Epithelial cell of prostate (primary cell): ENCODE measurements at places on chromosomes 3 and 15.
A peak's percentile ranks its signal among the peaks of the same experiment; 100 is the strongest.

DNA sequence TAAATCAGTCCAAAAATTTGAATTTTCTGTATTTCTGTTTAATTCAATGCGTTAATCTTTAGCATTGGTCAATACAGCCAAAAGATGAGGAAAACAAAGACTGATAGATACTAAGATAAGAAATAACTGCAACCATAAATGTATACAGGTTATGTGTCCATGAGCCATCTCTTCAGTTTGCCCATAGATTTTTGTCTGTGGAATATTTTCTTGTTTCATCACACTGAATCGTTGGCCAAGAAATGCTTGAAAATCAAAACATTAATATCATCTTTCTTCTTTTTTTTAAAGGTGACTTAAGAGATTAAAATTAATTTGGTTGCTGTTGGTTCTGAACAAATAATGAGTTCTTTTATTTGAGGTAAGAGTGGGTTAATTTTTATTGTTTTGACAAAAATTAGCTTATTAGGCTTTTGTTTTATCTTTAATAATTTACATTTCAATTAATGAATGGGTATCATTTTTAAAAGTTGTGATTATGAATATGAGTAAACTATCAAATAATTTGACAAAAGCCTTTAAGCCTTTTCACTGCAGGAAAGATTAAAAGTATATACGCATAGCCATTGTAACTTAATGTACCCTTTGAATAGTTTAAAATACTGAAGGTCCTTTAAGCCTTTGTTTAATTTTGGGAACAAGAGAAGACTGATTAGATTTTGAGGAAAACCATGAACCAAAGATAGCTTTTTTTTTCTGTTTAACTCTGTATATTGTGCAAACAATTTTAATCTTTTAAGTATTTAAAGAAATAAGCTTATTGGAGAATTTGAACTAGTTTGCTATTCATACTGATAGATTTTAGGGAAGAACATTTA, 14.7 kb upstream of the CHD2 start:
- no peak for DNase-seq

GRCh38 chr15:72796210-72796514, 12.6 kb upstream of the ADPGK start:
- no peak for DNase-seq

GRCh38 chr3:123004201-123004918, 23.2 kb downstream of the SEMA5B start:
- no peak for DNase-seq

DNA sequence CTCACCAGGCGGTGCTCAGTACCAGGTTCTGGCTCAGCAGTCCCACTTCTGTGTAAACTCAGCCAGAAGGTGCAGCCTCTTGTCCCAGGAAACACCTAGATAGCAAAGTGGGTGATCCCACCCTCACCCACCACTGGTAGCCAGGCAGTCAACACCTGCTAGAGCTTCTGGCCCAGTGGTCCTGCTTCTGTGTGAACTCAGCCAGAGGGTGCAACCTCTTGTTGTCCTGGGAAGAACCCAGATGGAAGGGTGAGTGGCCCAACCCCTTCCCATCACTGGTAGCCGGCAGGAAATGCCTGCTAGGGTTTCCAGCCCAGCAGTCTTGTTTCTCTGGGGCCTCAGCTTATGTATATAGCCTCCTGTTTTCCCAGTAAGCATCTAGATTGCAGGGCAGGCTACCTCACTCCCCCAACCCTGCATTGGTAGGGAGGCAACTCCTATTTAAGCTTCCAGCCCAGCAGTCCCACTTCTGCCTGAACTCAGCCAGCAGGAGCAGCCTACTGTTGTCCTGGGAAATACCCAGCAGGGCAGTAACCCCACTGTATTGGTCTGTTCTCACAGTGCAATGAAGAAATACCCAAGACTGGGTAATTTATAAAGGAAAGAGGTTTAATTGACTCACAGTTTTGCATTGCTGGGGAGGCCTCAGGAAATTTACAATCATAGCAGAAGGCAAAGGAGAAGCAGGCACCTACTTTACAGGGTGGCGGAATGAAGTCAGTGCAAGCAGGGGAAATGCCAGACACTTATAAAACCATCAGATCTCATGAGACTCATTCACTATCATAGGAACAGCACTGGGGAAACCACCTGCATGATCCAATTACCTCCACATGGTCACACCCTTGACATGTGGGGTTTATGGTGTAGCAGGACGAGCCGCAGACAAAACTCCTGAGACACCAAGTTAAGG, 110.6 kb downstream of the DTWD1 start:
- no peak for DNase-seq

DNA sequence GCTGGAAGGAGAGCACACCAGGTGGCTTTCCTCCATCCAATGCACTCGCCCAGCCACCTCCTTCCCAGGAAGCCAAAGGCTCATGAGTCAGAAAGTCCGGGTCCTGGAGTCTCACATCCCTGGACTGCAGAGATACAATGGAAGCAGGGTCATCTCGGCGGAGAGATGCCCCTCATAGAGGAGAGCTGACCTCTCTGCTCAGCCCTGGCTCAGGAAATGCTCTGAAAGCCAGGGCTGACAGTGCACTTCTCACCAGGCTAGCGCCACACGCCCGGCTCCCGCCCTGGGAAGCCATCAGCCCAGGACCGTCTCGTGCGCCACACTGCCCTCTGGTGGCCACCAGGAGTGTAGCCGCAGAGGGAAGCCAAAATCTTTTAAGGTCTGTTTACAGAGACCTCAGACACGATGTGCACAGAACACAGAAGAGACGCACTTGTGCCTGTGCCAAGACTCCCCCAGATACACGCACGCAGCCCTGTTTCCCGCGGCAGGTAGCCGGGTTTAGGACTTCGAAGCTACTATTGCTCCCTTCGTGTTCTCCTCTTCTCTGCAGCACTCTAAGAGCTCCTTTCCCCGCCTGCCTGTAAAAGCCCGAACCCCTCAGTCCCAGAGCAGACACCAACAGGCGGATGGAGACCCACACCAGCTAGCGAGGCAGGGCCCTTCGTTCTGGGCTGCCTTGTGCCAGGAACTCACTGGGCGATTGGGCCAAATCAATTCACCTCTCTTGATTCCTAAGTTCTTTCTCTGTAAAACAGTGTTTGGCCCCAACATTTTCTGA, 9.7 kb downstream of the NTRK3 start:
- peak; percentile 6 for DNase-seq

GRCh38 chr3:143991713-143992112, 20.1 kb downstream of the DIPK2A start:
- no peak for DNase-seq

- no peak for DNase-seq
These were observed 113.9 kb downstream of the ABI3BP start for GRCh38 chr3:100879195-100879810.

GRCh38 chr3:58170376-58170775, 40.4 kb downstream of the DNASE1L3 start:
- DNase-seq: no peak

DNA sequence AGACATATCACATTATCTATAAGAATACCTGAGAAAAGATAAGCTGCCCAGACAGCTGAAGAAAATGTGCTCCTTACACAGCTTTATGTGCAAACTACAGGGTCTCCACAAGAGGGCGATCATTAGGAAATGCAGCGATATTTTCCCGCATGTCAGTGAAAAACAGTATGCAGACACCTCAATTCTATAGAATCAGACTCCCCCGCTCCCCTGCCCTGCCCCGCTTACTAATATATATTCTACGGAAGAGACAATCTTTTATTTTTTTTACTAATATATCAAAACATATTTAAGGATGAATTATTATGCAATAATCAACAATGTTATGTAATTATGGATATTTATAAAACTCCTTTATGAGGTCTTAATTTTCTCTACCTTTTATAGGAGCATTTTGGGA, 681.3 kb downstream of the ROBO1 start:
- DNase-seq: no peak

GRCh38 chr15:60047701-60048100, 43.6 kb downstream of the FOXB1 start:
- no peak for DNase-seq

- DNase-seq: peak; percentile 53
These were observed 8.3 kb upstream of the TASOR start for GRCh38 chr3:56691165-56692000.

DNA sequence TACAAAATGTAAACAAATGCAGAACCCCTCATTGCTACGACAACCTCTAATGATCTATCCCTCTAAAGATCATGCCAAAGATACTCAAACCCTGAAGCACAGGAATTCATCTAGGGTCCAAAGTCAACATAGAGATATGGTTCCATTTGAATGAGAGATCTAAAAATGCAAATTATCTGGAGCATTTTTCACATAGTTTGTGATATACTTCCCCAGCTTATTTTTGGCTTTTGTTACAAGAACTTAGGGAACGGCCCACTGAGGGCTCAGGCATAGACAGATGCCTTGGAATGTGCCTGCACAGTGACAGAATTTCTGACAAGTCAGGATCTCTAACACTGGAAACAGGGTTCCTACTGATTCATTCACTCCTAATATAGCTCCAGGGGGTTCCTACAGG, 258.9 kb upstream of the THBS1 start:
- no peak for DNase-seq

DNA sequence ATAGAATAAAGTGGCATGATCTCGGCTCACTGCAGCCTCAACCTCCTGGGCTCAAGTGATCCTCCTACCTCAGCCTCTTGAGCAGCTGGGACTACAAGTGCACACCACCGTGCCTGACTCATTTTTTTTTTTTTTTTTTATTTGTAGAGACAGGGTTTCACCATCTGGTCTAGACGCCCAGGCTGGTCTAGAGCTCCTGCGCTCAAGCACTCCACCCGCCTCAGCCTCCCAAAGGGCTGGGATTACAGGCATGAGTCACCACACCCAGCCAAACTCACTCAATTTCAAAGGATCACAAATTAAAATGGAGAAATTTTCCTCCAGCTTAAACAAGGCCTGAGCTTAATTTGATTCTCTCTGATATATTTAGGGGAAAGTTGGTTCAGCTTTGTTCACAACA, 27.3 kb upstream of the NMB start:
- peak; percentile 52 for DNase-seq

DNA sequence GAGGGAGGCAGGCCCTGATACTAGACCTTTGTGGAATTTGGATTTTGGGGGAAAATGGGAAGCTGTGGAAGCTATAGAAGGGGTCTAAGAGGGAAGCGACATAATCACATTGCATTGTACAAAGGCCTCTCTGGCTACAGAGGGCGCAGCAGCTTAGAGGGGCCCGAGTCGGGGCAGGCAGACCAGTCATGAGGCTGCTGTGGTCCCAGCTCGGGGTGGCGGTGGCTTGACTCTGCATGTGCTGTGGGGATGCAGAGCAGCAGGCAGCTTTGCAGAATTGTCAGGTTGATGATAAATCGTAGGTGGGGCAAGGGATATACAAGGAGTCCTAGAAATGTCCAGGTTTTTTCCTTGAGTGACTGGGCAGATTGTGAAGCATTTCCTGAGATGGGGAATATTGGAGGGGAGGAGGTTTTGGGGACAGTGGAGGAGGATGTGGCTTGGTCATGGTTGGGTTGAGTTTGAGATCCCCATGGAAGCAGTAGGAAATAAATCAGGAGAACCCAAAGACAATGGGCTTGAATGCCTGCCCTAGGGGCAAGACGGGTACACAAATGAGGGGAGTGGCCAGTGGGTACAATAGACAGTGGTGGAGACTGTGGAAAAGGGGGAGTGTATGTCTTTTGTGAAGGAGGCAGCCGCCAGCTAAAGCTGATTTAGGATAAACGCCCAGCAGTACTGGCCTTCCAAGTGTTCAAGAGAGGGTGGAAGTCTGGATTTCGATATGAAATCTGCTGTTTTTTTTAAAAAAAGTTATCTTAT, 94.1 kb downstream of the HMG20A start:
- DNase-seq: no peak

DNA sequence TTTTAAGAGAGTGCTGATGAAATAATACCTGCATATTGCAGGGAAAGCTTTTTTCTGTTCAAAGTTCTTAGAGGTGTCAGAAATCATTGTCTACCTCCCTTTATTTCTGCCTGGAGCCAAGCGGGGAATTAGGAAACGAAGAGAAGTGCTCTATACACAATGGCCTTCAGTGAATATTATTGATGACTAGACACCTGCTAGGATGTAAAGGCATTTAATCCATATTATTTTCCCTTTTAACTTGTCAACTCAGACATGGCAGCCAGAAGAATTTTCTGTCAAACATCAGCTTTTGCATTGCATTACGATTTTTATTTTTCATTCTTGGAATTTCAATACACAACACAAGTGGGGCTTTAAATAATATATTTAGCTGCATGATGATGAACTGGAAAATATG, 24.7 kb downstream of the CADM2 start:
- no peak for DNase-seq

DNA sequence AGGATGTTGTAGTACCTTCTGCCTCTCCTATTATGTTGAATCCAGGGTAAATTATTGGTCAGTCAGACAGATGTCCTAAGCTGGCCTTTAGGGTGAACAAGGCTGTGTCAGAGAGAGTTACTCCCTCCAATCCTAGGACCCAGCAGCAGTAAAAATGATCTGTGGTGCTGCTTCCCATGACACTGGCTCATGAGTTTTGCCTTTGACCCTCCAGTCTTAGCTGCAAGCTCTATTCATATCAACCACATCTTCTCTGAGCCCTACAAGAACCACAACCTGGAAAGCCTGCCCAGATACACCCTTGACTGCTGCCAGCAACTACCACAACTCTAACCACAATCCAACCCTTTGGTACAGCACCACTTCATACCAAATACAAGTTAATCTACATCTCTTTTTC, 27.2 kb upstream of the PHLDB2 start:
- DNase-seq: no peak

- DNase-seq: no peak
These were observed at the start of gene LRCH3 for GRCh38 chr3:197791113-197791891. Gene LRCH3 (plus strand): TSS chr3:197791254. CDS start chr3:197791279, 25 bp downstream.

GRCh38 chr3:12343047-12343501, 54.2 kb downstream of the PPARG start:
- no peak for DNase-seq

DNA sequence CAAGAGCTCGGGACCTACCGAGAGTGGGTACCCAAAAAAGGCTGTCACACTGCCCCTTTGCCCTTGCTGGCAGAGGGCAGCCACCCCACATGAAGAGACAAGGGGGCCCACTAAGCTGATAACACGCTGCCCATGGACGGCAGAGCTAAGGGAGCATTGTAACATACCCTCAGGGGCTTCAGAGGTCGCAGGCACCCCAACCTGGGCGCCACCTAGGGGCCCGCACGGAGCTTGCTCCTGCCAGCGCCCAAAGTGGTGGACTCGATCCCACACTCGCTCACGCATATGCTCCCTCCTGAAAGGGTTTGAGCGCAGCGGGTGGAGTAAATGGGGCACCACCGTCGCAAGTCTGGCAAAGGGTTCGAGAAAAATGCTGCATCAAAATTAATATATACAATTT, 975.4 kb downstream of the ZPLD1 start:
- DNase-seq: no peak
